ENCODE measurements at places on chromosomes 12 and 14.

GRCh38 chr12:128905003-128905544, 51.8 kb downstream of the GLT1D1 start:
- DNase-seq, result no peak

GRCh38 chr12:109863847-109864712, 16.3 kb downstream of the GLTP start:
- no peak for DNase-seq

DNA sequence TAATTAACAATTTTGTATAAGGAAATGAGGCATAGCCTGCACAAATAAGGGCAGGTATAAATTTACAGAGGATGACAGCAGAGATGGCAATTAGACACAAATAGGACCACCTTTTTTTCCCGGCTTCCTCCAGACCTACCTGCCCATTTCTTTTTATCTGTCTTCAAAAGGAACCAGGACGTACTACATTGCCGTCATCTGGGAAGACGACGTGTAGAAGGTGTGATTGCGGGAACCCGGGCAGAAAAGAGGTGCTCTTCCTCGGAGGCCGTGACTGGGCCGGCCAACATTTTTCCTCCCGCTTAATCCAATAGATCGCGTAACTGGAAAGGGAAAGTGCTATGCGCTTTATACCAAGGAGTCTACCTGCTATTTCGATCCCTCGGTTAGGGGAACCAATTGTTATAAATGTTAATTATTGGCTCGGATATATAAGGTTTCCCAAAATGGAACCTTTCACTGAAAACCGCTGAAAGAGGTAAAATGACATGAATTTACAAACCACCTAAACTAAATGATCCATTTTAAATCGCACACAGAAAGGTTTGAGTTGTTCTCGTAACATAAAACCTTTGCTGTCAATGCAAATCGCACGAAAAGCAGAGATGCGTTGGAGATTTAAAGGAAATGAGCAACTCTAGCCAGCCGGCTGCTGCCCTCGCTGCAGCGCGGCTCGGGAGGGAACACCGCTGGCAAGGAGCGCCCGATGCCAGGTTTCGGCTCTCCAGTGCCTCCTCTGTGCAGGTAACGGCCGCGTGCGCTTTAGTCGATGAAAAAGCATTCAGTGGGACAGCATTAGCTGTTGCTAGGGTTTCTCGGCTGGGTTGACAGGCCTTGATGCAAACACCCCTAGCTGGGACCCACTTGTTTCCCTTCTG, 2.8 kb upstream of the SIX1 start:
- DNase-seq, result no peak

- no peak for DNase-seq
Observed at GRCh38 chr14:50967790-50968189, 23.5 kb upstream of the PYGL start.

- DNase-seq, result no peak
Observed at GRCh38 chr12:120094485-120094884, 22.1 kb downstream of the RAB35 start.

DNA sequence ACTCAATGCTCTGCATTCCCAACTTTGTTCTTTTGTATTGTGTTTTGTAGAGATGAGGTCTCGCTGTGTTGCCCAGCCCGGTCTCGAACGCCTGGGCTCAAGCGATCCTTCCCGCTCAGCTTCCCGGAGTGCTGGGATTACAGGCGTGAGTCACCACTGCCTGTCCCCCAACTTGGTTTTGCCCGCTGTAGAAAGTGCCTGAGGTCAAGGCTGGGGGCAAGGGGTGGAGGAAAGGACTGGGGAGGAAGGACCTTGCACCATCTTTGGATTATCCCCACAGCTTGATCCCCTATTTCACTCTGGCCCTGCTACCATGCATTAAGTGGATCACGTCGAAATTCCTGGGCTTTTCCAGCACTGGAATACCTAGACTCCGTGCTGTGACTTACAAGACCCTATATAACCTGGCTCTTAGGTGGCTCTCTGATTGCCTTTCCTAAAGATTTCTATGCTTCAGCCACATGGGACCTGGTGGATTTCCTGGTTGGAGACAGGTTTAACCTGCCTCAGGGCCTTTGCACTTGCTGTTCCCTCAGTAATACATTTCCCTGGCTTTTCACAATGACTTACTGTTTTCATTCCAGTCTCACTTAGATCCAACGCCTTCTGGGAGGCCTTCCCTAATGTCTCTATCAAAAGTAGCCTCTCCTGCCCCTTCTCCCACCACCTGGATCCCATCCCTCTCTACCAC, 608 bp upstream of the PIANP start:
- DNase-seq, result no peak

DNA sequence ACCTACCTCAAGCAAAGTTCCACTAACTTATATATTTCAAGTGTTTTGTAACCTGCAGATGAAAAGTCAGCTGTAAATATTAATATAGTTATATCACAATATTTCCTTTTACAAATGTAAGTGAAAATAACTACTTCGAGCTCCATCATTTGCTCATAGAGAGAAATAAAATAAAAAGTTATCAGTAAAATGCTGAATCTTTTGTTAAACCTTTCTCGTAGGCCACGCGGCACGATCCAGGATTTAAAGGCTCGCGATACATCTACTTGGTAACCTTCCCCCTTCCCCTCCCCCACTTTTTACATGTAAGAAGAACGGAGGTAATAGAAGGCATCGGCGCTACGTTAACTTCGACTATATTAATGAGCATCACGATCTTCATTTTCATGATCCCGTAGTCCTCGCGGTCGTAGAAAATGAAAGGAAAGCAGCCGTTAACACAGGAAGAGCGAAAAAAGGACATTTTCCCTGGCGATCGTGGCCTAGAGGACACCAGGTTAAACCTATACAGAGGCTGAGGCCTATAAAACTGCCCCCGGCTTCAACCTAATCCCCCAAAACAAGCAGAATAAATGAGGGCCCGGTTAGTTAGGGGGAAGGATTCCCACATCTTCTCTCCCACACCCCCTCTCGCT, 508 bp downstream of the HNRNPC start:
- peak; percentile 29 for DNase-seq

DNA sequence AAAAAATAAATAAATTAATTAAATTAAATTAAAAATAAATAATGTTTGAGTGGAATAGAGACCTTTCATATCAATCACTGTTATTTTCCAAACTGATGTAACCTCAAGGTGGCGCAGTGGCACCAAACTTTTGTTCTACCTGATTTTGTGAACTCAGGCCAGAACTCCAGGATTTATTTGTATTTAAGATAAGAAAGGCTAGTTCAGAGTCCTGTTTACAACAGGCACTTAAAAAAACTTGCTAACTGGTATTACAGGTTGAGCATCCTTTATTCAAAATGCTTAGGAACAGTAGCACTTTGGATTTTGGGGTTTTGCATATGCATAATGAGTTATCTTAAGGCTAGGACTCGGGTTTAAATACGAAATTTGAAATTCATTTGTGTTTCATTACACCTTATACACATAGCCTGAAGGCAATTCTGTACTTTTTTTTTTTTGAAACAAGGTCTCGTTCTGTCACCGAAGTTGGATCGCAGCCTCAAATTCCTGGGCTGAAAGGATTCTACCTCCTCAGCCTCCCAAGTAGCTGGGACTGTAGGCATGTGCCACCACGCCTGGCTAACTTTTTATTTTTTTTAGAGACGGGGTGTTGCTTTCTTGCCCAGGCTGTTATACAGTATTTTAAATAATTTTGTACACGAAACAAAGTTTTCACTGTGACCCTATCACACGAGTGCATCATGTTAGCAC, 32.4 kb downstream of the YY1 start:
- no peak for DNase-seq

DNA sequence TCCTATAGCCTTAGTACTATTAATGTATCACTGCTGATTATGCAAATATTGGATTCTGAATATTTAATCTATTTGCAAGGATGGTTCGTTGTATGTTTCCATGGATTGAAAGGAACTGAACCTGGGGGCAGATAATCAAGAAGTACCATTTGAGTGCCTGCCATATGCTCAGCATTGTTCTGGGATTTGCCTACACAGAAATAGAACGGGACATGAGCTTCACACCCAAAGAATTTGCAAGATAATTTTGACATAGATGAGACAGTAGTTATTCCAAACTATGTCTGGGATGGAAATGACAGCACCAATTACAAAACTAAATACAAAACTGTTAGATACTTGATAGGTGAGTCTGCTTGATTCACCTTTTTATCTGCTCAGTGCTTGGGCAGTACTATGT, 132.7 kb upstream of the NPAS3 start:
- DNase-seq, result no peak

- no peak for DNase-seq
Observed at GRCh38 chr12:25546318-25546717, 6.8 kb downstream of the LMNTD1 start.

GRCh38 chr14:90567191-90567590, 170.4 kb downstream of the CALM1 start:
- DNase-seq, result no peak

GRCh38 chr14:77917491-77918201, 117.7 kb downstream of the ADCK1 start:
- DNase-seq, result no peak

GRCh38 chr12:84313323-84313675, 599.3 kb downstream of the SLC6A15 start:
- no peak for DNase-seq

DNA sequence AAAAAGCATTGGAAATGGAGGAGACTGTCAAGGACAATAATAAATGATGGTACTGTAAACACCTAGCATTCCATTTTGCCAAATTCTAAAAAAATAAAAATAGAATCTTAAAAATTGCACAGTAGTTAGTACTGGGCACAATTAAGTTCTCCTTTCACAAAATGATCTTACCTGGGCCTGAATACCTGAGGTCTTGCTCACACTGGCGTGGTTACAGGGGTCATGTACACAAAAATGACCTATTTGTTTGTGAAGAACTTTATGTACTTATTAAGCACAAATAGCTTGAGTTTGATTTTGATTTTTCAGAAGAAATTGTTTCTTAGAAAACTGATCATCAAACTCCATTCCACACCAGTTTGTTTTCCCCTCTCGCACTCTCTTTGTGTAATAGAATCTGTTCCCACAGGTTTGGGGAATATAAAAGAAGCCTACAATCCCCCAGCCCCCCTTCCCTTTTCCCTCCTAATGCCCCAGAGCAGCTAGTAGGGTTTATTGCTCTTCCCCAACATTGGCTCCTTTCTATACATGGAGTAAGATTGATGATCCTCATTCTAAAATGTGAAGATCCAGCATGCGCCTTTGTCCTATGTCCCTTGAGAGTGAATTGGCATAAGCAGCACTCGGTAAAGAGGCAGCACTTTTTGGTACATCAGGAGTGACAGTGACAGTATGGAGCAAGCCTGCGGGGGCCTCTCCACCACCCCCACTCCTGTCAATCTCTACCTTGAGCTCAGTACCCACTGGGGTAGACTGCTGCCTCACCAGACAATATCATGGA, 204.3 kb downstream of the ASCL1 start:
- no peak for DNase-seq

DNA sequence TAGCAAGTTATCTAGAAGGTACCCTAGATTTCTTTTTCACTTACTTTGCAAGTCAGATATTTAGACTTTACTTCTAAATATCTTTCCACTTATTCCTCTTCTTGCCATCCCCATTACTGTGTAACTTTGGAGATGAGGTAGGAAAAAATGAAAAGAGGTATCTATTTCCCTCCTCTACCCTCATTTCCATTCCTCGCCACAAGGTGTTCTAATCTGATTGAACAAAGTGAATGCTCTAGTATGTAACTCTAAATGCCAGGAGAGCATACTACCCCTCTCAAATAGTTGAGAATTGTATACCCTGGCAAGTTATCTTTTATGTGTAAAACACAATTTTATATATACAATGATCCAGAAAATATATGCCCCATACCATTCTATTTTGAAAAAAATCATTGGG, 1.7 kb upstream of the LDHB start:
- no peak for DNase-seq

DNA sequence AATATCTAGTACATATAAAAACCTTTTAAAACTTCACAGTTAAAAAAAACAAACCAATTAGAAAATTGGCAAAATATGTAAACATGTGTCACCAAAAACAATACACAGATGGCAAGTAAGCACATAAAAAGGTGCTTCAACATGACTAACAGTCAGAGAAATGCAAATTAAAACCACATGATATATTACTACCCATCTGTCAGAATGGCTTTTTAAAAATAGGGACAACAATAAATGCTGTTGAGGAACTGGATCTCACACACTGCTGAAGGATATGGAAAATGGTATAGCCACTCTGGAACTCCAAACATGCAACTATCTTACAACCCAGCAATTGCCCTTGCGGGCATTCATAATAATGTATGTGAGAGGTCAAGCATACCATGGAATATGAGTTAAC, 1153.6 kb downstream of the FLRT2 start:
- DNase-seq, result no peak

Data from stimulated activated CD4-positive, alpha-beta T cell treated with anti-CD3 and anti-CD28 coated beads, TNF-alpha, amount 100 ng/mL, for 48 hours (primary cell).